ENCODE measurements at places on chromosomes 12 and 14.
A peak's percentile ranks its signal among the peaks of the same experiment; 100 is the strongest.

GRCh38 chr14:87617079-87617478, 375.9 kb downstream of the GALC start:
- no peak for DNase-seq

DNA sequence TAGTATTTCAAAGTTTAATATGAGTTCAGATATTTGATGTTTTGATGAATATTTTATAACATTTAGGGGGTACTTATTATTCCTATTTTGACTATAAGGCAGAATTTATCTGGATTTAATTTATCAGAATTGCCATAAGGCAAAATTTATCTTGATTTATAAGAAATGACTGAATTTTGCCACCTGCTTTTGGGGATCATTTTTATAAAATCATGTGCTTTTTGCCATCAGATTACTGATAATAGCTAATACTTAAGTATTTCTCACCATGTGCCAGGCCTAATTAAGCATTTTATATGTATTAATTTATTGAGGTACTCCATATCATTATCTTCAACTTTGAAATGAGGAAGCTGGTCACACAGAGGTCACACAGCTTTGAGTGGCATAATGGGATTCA, 423.7 kb downstream of the PRKD1 start:
- DNase-seq = no peak

DNA sequence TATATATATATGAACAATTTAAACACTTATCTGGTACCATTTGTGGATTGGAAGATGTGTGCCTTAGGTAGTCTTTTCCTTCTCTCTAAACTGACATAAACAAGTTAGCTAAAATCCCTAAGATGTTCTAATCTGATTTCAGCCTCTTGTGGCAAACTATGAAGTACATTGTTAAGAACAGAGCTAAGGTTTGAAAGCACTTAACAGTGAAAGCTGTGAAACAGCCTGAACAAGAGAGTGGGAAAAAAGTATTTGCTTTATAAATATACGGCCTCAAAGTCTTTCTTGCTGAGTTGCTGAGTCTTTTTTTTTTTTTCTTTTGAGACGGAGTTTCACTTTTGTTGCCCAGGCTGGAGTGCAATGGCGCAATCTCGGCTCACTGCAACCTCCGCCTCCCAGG, 53.7 kb upstream of the PELI2 start:
- DNase-seq = no peak

DNA sequence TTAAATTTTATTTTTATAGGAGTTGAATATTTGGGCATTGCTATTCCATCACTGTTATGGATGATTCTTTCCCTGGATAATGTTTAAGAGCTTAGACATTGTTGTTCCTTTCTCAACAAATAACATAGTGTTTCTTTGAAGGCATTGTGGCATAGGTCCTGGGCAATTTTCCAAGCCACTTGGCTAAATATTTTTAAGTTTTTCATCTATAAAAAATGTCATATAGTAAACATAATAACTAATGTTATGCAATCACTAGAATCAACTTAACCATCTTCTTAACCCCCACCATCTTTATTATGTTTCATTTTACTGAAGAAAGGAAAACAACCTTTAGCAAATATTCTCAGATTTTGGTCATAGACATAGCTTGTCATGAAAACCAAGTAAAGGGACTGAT, 600.6 kb upstream of the LMO3 start:
- DNase-seq = no peak

DNA sequence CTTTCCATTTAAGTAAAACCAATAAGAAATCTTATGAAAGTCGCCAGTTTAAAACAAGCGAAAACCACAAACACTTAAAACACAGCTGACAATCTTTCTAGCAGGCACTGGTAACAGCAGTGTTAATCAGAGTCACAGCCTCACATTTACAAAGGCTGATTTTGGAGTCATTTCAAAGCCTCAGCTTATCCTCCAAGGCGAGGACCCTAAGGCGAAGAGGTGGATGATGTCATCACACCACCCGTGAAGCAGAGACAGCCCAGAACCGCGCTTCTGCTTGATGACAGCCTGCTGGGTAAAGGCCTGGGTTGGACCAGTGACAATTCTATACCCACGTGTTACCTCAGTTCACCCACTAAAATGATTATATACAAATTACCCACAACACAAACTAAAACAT, 10.1 kb downstream of the GOLGA3 start:
- DNase-seq = no peak

DNA sequence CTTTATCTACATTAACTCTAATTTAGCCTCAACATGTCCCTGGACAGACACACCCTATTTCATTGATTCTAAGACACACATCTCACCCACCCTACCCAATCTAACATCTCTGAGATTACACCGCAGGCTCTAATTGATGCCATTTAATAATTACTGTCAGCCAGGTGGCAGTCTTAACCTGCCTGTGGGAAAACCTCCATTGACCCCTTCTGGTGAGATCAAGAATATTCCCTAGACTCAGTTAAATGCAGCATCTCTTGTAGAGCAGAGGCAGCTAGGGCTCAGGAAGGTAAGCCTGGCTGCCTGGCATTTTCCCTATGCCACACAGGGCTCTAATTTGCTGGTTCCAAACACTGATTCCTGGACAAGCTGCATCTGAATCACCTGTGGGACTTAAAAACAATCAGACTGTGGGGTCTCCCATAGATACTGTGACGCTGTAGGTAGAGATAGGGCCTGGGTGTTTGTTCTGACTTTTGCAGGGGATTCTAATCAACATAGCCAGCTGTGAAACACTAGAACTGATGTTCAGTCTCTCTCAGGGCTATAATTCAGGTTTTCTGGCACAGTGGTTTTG, 14.3 kb downstream of the MCRS1 start:
- DNase-seq = peak; percentile 81

- DNase-seq = no peak
These were observed 450 bp downstream of the BLTP3B start for GRCh38 chr12:100141998-100142850.

- no peak for DNase-seq
These were observed 87.3 kb downstream of the EMP1 start for GRCh38 chr12:13283867-13284266.

- no peak for DNase-seq
These were observed 51.7 kb downstream of the SLC25A47 start for GRCh38 chr14:100374876-100375265.

- DNase-seq = no peak
These were observed 115.7 kb downstream of the PLXNC1 start for GRCh38 chr12:94263905-94264561.

- DNase-seq = no peak
These were observed 49.7 kb downstream of the TRMT5 start for GRCh38 chr14:60931218-60931617.

GRCh38 chr14:96077983-96078624, 38.9 kb downstream of the C14orf132 start:
- DNase-seq = no peak

DNA sequence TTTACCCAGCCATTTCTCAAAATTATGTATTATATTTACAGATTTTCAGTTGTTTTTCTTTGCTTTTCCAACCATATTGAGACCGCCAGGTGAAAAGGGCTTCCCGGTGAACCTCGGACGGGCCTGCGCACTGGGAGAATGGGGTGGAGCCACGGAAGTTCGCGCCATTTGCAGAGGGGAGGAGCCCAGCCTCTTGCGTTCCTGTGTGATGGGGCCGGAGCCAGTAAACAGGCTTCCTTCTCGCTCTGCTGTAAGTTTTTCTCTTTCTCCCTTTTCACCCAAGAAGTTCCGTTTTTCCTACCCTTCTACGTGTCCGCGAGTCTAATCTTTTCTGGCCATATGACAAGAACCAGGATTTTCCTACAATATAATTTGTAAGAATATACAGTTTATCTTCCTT, 1108.8 kb upstream of the SEL1L start:
- no peak for DNase-seq

GRCh38 chr12:62466018-62466593, 520 bp upstream of the MON2 start:
- DNase-seq = no peak

GRCh38 chr12:38123566-38124246, 192.9 kb upstream of the ALG10B start:
- no peak for DNase-seq

- DNase-seq = no peak
These were observed 2.6 kb downstream of the CYP46A1 start for GRCh38 chr14:99686557-99687283.

- DNase-seq = no peak
These were observed 214.5 kb upstream of the DDHD1 start for GRCh38 chr14:53367644-53368026.

DNA sequence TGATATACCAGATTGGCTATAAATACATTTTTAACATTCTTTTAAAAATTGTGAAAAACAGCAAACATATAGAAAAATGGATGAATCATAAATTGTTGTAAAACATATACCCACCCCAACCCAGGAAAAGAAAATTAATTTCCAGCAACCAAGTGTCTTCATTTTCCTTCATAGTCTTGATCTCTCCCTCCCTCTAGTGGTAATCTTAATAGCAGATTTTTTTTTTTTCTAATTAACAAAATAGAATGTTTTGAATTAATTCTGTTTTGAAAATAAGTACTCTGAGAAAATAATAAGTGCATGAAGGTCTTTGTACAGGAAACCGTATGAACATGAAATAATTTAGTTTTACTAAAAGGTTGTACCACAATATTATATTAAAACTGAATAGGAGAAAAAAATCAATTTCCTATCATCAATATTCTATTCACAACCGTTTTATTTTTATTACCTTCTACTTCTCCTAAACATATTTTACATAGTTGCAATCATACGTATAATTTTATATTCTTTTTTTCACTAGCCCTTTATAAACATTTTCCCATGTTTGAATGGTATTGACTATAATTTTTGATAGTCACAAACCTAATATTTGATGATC, 7.0 kb downstream of the ETNK1 start:
- no peak for DNase-seq

DNA sequence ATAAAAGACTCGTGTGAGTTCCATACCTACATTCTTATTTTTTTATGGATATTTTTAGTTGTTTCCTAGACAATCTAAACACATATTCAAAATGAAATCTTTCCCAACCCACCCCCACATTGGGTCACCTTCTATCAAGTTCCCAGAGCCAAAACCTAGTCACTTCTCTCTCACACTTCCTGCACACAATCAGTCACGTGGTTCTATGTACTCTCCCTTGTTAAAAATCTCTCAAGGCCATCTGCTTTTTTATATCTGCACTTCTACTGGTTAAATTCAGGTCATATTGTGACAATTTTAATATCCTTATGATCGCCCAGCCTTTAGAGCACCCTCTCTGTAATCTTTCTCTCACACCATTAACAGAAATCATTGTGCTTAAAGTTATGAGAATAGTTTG, 175.0 kb upstream of the SYT10 start:
- no peak for DNase-seq

DNA sequence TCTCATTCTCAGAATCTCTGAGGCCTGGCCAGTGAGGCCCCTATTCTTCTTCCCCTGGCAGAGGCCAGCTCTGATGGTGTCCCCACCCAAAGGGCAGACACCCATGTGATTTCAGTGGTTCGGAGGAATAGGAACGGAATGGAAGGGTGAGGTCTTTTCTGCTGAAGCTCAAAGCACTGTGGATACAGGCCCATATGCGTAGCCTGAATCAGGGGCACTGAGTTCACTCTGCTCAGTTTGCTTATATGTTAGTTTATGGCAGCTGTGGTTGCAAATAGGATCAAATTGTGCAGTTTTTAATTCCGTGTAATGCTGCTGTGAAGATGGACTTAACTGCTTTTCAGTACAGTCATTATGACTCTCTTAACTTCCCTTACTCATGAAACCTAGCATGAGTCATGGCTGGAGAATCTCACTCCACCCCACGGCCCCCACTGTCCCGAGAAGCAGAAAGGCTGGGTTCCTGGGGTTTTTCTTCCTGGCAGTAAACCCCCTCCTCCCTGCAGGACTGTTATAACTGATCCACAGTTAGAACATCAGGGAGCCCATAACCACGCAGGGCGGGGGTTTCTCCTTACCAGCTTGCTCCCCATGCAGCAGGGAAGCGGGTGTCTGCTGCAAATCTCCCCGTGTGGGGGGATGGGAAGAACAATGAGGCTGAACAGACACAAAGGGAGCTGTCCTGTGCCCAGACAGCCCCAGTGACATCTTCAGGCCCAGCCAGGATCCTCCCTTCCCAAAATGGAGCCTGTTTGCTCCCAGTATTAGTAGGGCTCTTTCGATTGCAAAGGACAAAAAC, 122.7 kb downstream of the SLC38A6 start:
- DNase-seq = peak; percentile 74

DNA sequence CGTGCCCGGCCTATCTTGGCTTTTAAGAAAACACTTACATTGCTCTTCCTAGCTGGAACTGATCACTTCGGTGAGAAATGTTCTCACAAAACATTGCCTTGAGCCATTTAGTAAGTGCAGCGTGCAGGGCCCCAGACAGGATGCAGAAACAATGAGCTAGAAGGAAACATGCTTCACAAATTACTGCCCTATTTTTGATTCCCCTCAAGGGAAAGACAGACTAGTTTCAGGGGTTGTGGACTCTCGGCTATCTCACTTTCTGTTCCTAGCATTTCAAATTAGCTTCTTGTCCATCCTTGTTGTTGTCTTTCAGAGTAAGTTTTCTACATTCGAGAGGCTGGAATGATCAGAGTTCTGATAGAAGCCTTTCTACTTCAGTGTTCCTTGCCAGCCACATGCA, 21.6 kb downstream of the TGFB3 start:
- DNase-seq = no peak

- DNase-seq = no peak
These were observed 58.8 kb downstream of the ADGRD1 start for GRCh38 chr12:131012279-131013069.
